ENCODE measurements at places on chromosomes 4 and X.

DNA sequence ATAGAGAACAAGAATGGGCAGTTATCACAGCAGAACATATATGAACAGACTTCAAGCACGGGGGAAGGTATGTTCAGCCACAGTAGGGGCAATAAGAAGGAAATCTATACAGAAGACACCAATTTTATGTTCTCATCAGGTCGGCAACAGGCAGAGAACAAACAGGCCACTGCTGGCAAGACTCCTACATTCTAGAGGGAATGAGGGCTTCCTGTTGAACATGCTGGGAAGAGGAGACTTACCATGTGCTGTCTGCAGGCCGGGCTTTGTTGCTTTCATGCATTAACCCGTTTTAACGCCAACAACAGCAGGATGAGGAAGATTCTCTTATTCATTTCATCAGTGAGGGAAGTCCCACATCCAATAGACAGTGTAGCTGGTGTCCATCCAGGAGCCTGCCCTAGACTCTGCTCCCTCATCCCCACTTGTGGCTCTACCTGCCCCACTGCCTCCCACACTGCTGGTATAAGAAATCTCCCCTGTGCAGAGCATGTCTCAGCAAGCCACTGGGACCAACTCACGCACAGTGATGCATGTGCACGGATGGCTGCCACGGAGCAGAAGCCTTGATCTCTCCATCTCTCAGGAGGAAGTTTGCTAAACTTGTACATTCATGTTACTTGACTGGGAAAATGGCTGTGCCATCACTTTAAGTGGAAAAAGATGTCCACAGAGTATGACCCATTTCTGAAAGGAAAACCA lies 84.5 kb downstream of the ACOX3 start:
- no peak for DNase-seq

GRCh38 chrX:110541266-110541665 lies 182.6 kb downstream of the RTL9 start:
- no peak for DNase-seq

DNA sequence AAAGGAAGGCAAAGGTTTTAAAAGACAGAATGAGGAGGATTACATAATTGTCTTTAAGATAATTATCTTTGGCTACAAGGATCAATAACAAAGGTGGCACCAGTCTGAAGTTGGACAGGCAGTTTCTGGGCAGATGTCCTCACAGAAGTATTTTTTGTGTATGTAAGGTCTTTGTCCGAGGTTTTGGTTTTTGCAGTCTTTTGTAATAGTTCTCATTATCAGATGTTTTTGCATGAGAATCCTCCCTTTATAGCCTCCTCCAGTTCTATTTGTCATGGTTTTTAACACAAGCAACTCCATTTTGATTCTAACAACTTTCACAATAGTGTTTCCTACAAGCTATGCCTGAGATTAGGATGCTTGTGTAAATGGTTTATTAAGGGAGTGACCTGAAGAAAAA lies 286.2 kb downstream of the IL1RAPL2 start:
- DNase-seq, result no peak

DNA sequence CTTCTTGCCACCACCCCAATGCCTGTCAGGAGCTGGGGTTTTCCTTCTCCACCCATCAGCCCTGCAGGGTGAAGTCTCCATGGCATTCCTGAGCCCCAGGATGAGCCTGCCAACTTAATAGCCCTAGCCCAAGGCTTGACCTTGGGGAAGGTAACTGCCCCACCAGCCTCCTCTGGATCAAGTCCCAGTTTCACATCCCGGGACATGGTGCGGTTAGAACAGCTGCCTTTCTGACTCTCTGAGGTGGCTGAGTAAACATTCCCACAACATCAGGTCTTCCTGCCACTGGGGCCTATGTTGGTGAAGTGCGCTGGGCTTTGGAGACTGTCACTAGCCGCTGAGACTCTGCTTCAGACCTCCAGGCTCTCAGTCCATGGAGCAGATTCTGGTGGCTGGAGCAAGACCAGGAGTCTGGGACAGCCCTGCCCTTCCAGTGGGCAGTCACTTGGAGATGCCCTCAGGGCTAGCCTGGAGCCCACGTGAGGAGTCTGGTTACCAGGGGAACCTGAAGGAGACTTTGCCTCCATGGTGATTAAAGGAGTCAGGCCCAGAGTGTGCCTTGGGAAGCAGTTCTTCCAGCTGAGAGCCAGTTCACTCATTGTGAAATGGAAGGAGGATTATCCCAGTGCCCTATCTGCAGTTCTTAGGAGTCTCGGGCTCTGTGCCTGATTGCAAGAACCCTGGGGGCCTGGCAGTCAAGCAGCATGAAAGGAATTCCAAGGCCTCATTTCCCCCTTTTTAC lies 56.8 kb downstream of the SMIM20 start:
- DNase-seq, result no peak

DNA sequence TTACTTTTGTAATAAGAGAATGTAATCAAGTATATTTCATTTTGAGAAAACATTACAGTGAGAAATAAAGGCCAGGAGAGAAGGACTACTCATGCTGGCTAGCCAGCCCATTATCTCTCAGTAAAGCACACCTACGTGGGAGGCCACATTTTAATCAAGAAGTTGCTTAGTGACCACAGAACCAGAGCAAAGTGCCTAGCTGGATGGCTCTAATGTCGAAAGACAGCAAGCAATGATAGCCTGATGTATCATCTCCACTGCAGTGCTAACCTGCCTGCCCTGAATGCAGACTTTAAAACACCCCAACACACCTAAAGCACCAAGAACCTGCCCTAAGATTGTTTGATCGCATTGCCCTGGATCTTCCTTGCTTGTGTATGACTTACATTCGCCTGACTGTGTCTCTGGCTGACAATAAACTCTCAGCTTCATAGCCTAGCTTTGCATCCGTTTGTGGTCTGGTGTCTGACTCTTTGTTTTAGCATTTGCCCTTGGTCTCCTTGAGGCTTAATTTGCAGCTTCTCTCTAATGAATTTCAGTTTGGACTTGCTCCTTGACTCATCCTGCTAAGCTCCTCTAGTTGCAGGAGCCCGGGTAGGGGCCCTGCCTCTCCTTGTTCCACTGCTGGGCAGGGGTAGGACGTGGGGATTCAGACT lies 31.4 kb upstream of the SOWAHD start:
- DNase-seq, result no peak

DNA sequence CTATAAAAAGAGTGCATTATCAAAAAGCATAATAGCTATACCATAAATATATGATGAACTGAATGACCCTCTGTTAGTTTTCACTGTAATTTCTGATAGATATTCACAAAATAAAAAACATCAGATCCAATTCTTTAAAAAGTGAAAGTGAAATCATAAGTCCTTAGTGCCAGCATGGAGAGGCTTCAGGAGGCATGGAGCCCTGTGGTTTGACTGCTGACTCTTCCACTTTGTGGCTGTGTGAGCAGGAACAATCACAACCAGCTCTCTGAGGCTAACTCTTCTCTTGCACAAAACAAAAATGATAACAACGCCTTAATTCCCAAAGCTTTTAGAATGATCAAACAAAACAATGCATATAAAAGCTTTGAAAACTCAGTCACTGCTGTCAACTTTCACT lies 1143.9 kb downstream of the PDHA2 start:
- no peak for DNase-seq

- DNase-seq, result no peak
Observed at GRCh38 chr4:78100060-78100459, 42.9 kb downstream of the FRAS1 start.

All from NCI-H1417 treated with DMSO at 0.1 percent for 48 hours (cell line).